Activated CD8-positive, alpha-beta memory T cell treated with anti-CD3 and anti-CD28 coated beads, Interleukin-2, amount 10 ng/mL, durations not matched to agents 7 days and 5 days (primary cell): ENCODE measurements at places on chromosomes 11 and 22. TPM values are rescaled to one million over a fixed set of nuclear protein-coding genes. Genes with fewer than 3 reads are reported as not detected.

DNA sequence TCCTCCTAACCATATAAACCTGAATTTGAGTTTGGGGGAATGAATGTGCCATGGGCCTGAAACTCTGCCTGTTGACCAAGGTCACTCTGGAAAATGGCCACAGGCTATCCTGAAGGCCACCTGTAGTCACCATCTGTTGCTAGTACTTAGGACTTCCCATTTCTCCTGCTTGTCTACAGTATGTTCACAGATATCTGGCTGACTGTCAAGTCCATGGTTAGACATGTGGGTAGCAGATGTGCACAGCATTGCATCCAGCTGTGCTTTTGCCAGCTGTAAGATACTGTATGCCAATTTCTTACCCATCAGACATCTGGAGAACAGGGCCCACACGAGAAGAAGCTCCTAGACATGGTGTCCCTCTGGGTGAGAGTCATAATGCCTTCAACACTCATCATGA is 475.4 kb downstream of the INSC start:
- no peak overlapping the region for H3K27ac ChIP-seq
- H3K36me3 ChIP-seq, result no peaks in the 10 kb centered on the region
- H3K27me3 ChIP-seq, result no peaks in the 10 kb centered on the region
- DNase-seq, result no peak

Gene PRMT3
- total RNA-seq, result 24.4 TPM

Gene AGBL2
- 10.3 TPM for total RNA-seq

DNA sequence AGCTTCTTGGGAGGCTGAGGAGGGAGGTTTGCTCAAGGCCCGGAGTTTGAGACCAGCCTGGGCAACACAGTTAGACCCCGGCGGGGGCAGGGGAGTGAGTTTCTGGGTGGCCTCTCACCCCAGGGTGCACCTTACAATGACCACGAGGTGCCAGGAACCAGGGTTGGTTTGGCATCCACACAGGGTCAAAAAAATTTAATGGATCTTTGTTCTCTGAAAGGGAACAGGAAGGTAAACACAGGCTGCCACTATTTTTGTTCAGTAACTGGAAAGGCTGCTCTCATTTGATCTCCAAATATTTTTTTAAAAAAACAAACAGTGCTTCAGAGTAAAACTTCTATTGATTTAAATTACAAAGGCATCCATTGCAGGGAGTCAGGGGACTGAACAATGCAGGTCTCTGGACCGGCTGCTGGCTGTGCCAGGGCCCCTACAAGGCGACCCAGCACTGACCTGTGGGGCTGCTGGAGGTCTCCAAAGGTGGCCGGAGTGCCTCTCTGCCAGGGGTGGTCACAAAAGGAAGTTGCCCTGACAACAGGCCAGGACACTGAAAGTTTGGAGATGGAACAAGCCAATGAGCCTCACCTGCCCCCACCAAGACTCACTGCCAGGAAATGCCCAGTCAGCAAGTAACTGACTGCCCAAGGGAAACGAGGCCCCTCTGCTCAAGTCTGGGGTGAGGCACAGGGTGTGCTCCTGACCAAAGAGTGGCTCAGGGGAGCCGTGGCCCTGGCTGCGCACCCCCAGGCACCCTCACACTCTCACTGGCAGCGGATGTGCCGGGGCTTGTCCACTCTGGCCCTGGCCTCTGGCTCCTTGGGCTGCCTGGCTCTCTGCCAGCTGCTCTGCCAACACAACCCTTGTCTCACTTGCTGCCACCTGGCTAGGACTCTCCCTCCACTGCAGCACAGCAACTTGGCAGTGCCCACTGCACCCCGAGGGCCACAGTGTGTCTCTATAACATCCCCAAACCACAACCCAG is 51.8 kb downstream of the ARFGAP3 start:
- peaks cover 4% of the 10 kb centered on the region for H3K4me1 ChIP-seq
- H3K27ac ChIP-seq, result no peak overlapping the region
- DNase-seq, result peak; percentile 37

DNA sequence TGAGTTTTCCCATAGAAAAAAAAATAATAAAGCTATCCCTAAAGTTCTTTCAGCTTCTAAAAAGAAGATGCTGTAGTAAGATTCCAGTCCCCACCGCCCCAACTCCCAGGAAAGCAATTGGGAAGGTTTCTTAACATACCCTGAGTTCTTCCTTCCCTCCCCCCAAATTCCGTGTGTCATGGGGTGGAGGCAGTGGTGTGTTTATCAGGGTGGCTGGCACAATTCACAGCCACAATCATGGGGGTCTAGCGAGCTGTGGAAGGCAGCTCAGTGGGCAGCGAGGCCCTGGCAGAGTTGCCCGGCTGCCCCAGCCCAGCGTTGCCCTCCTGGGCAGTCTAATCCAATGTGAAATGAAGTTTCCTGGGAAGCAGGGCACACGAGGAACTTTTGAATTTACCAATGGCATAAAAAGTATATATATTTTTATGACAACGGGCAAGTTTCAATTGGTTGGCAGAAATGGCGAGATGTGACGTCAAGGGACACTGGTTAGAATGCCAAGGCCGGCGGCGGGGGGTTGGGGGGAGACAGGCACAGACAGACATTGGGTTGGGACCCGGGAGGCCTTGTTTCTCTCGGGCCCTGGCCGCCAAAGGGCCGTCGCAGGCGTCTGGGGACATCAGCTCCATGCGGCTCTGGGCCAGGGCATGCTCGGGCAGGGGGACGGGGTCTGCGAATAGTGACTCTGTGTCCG is 80.7 kb upstream of the PPARA start:
- H3K27me3 ChIP-seq, result peaks cover 24% of the 10 kb centered on the region
- peaks cover 26% of the 10 kb centered on the region for H3K4me1 ChIP-seq
- no peaks in the 10 kb centered on the region for H3K36me3 ChIP-seq

Gene ATG16L2
- 103 TPM for total RNA-seq

DNA sequence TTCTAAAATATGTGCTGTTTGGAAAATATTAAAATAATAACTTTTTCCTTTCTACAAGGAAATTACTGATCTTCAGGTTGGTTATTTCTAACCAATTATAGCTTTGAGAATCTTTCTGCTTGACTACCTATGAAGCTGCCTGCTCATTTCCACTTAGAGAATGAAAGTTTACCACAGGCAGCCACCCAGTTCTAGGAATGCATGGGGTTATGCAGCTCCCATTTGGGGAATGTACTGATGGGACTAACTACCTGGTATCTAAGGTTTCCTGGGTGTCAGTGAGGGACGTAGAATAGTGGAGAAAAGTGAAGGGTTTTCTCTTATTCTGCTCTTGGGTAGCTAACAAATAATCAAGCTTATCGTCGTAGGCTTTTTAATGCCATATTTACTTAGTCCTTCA is 73.4 kb downstream of the DEUP1 start:
- no peak overlapping the region for H3K27ac ChIP-seq
- H3K36me3 ChIP-seq, result no peaks in the 10 kb centered on the region
- H3K4me3 ChIP-seq, result no peak overlapping the region
- no peaks in the 10 kb centered on the region for H3K4me1 ChIP-seq

Gene HEPACAM
- total RNA-seq, result not detected

GRCh38 chr11:65588199-65589054 is 7.2 kb downstream of the KCNK7 start:
- H3K27me3 ChIP-seq, result no peaks in the 10 kb centered on the region
- peak overlapping the region; percentile 96 for H3K27ac ChIP-seq
- peak overlapping the region; percentile 37 for H3K4me3 ChIP-seq
- H3K4me1 ChIP-seq, result peaks cover 49% of the 10 kb centered on the region

Gene RFPL2
- total RNA-seq, result 0.41 TPM

Gene LDLRAD3
- total RNA-seq, result not detected

GRCh38 chr11:13983081-13983751 is 20.7 kb downstream of the SPON1 start:
- no peak overlapping the region for H3K27ac ChIP-seq
- no peak overlapping the region for H3K4me3 ChIP-seq
- DNase-seq, result no peak
- H3K4me1 ChIP-seq, result no peaks in the 10 kb centered on the region
- H3K36me3 ChIP-seq, result no peaks in the 10 kb centered on the region
- no peaks in the 10 kb centered on the region for H3K27me3 ChIP-seq

Gene OR5B3
- total RNA-seq, result not detected

DNA sequence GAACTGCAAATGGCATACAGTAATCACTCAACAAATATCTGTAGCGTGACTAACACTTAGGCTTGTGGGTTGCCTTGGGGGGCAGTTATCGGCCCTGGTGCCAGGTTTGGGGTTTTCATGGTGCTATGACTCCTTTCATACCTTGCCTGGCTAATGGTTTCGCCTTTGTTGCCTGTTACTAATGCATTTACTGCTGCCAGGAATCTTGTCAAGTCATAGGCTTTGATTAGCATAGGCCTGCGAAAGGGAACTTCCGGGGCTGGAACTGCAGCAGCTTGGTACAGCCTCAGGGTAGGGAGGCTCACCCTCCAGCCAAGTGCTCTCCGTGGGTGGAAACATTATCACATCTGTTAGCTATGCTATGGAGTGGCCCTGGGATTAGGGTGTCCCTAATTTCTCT is 13.2 kb downstream of the SLC25A18 start:
- no peaks in the 10 kb centered on the region for H3K4me1 ChIP-seq
- no peaks in the 10 kb centered on the region for H3K36me3 ChIP-seq
- H3K27me3 ChIP-seq, result no peaks in the 10 kb centered on the region
- H3K4me3 ChIP-seq, result no peak overlapping the region

Gene PATE2
- total RNA-seq, result not detected

GRCh38 chr22:46592390-46592872 is 27.8 kb upstream of the GRAMD4 start:
- H3K4me1 ChIP-seq, result peaks cover 39% of the 10 kb centered on the region
- H3K27me3 ChIP-seq, result no peaks in the 10 kb centered on the region
- H3K36me3 ChIP-seq, result no peaks in the 10 kb centered on the region
- DNase-seq, result peak; percentile 90
- peak overlapping the region; percentile 92 for H3K27ac ChIP-seq
- H3K4me3 ChIP-seq, result peak overlapping the region; percentile 66

Gene TSSK2
- total RNA-seq, result not detected

DNA sequence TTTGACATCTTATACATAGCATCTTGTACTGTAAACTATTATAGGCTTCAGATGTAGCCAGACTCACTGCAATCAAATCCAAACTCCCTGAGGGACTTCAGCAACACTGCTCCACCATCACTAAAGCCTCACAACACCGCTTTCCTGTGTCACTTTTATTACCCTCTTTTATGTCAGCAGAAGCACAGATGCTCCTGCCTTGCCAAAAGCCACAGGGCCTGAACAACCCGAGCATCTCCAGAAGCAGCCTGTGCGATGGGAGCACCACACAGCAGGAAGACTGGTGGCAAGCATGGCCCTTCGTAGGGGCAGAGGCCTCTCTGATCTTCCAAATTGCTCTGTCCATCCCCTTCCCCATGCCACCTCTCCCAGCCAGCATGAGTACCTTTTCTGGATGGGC is 22.9 kb downstream of the TMEM123 start:
- peaks cover 72% of the 10 kb centered on the region for H3K36me3 ChIP-seq
- H3K27me3 ChIP-seq, result no peaks in the 10 kb centered on the region
- peaks cover 48% of the 10 kb centered on the region for H3K4me1 ChIP-seq
- H3K4me3 ChIP-seq, result no peak overlapping the region
- no peak for DNase-seq
- H3K27ac ChIP-seq, result peak overlapping the region; percentile 8

DNA sequence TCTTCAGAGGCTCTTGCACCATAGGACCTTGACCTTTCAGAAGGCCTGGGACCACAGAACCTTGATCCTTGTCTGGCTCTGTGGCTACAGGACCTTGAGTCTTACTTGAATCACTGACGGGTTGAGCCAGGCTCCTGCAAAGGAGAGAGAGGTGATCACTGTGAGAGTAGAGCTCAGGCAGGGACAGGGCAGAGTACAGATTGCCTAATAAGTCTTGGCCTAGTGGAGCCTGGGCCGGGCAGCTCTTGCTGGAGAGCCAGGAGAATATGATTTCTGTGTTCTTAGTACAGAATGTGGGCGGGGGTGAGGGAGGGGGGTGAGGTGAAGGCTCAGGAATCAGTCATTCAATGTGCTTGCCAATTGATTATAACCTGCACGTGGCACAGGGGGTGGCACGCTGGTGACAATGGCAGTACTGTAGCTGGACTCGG is 26.0 kb downstream of the SERPINH1 start:
- no peak overlapping the region for H3K4me3 ChIP-seq
- no peak overlapping the region for H3K27ac ChIP-seq
- no peak for DNase-seq
- H3K36me3 ChIP-seq, result no peaks in the 10 kb centered on the region

Gene CDC45
- total RNA-seq, result 104 TPM

Gene CTSF
- total RNA-seq, result 2.8 TPM

DNA sequence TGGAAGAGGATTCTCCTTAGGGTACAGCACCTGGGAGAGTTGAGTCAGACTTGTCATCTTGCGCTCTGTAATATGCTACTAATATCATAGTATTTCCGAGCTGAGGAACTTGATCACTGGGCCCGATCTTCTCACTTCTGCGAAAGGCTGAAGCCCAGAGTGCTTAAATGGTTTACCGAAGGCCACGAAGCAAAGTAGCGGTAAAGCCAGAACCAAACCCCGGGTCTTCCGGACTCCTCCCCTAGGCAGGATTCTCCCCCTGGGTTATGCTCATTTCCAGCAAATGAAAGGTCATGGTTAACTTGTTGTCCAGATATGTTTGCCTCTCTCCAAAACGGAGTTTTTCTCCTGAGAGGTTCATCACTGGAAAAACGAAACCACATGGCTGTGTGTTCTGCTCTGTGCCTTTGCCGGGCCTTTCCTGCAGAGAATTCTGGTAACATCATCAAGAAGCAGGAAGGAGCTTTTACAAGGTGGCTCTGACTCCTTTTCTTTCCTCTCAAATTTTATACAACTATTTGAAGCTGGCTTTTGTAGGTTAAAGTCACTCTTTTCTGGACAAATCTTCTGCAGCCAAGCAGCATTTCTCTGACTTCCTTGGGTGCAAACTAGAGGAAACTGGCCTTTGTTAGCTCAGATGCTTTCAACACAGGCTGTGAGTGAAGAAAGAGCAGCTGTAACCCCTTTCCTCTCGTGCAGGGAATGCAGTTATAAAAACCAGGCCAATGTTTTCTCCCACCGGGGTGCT is 35.5 kb downstream of the UBASH3B start:
- H3K4me1 ChIP-seq, result peaks cover 64% of the 10 kb centered on the region
- H3K27me3 ChIP-seq, result no peaks in the 10 kb centered on the region
- peak overlapping the region; percentile 54 for H3K4me3 ChIP-seq
- H3K27ac ChIP-seq, result peak overlapping the region; percentile 85
- no peak for DNase-seq

Gene MPEG1
- total RNA-seq, result not detected

Gene PDE3B
- total RNA-seq, result 92.2 TPM

- no peak overlapping the region for H3K4me3 ChIP-seq
- H3K27me3 ChIP-seq, result no peaks in the 10 kb centered on the region
Measured at GRCh38 chr22:40498420-40499208, 128.2 kb downstream of the SGSM3 start.

DNA sequence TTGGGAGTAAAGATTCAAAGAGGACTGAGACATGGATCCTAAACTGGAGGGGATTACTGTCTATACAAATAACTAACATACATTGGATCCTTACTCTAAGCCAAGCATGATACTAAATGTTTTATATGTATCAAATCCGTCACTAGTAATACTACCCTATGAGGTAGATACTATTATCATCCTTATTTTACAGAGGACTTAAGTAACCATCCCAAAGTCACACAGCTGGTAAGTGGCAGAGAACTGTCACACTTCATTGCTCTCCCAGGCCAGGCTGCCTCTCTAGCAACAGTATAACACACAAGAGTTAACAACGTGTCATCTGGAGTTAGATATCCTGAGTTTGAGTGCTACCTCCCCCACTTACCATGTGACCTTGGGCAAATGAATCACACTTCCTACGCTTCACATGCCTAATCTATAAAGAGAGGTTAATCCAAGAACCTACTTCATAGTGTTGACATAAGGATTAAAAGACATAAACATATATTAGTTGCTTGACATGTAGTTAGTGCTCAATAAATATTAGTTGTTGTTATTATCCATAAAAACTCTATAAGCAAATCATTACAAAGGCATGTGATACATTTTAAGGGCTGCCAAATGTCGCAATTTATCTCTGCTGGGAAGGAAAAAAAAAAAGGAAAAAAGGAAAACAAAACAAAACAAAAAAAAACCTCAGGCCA is 33.8 kb upstream of the SPON1 start:
- H3K4me1 ChIP-seq, result peaks cover 29% of the 10 kb centered on the region
- no peak overlapping the region for H3K27ac ChIP-seq
- no peak for DNase-seq
- peaks cover 10% of the 10 kb centered on the region for H3K36me3 ChIP-seq

Gene PANX2
- 1.3 TPM for total RNA-seq
